IPS DF 19.7 (cell line): ENCODE measurements at places on chromosomes 13 and 19.

GRCh38 chr13:72774019-72774418 is 7.7 kb downstream of the DIS3 start:
- DNase-seq: no peak

- DNase-seq: no peak
These were observed 50.3 kb upstream of the CYP2A7 start for GRCh38 chr19:40932008-40932959.

- no peak for DNase-seq
These were observed 39.8 kb upstream of the IGFL4 start for GRCh38 chr19:46080561-46080960.

- DNase-seq: no peak
These were observed 43.2 kb downstream of the N4BP2L1 start for GRCh38 chr13:32384702-32385101.

DNA sequence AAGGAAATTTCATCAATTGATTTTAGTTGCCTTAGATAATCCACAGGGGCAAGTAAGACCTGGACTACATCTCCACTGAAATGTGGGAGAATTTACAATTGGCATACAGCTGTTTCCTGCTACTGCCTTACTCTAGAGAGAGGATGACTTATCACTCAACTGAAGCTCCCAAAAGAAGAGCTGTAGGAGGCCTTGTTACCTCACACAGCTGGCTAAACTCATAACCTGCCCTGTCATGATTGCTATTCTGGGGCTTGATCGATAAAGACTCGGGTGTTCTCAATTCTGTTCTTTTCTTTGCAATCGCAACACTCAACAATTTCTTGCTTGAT is 1396.4 kb downstream of the EFNB2 start:
- no peak for DNase-seq

GRCh38 chr13:75309981-75310580 is 171.9 kb downstream of the TBC1D4 start:
- DNase-seq: no peak

DNA sequence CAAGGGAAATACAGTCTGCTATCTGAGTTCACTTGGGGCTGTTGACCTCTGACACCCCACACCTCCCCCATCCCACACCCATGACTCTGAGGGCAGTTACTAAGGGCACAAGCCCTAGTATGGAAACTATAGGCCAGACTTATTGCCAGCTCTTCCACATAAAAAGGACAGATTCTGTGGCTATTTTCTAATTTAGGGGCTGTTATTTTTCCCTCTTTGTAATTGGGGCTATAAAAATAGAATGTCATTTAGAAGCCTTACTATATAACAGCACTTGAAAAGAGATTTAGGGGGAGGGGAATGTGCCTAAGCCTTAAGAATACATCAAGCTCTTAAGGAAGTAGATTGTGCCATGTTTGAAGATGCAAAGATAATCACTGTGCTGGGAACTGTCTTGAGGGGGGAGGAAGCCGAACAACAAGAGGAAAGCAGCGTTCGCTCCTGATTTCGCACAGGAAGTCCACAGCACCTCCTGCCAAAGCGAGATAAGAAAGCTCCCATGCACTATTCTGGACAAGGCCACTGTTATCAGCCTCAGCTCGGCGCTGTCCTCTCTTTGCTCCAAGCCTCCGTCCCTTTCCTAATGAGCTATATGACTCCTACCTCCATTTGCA is 86.6 kb downstream of the FLT1 start:
- DNase-seq: no peak

- DNase-seq: no peak
These were observed 42.6 kb downstream of the CYP4F22 start for GRCh38 chr19:15550929-15551292.
